Stimulated activated CD4-positive, alpha-beta T cell treated with anti-CD3 and anti-CD28 coated beads, TNF-alpha, amount 100 ng/mL, for 48 hours (primary cell): ENCODE measurements at places on chromosomes 7 and 10.
A peak's percentile ranks its signal among the peaks of the same experiment; 100 is the strongest.

GRCh38 chr7:45098983-45099839 is 10.4 kb upstream of the NACAD start:
- DNase-seq, result no peak

DNA sequence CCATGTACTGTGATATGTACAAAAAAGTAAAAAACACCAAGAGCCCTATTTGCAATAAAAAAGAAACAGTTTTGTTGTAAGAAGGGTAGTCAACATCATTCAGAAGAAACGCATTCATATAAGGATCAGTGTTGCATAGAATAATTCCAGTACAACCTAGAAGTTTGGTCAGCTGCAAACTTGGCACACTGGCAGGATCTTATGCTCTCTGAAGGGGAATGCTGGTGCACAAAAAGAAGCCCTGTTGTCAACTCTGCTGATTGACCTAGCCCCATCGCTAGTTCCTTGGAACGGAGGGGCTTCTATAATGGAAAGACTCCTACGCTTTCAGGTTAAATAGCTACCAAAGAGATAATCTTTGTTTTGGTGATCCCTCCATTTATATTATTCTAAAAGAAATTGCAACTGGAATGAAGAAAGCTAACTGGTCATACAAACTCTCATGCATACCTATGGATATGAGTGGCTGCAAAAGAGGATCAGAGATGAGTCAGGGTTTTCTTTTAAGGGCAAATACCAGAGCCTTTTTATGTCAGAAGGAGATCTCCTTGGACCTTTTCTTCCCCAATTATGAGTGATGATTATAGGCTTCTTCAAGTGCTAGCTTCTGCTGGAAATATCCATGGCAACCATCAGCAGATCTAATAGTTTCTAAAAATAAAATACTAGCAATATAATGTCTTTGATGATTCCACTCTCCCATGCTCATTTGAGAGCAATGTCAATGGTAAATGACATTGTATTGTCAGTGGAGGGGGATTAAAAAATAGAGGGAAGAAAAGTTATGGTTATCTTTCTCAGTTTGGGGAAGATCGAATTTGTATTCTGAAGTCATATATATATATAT is 312.4 kb upstream of the CACNA2D1 start:
- no peak for DNase-seq

GRCh38 chr10:4067531-4067930 is 282.5 kb upstream of the KLF6 start:
- DNase-seq, result peak; percentile 11

DNA sequence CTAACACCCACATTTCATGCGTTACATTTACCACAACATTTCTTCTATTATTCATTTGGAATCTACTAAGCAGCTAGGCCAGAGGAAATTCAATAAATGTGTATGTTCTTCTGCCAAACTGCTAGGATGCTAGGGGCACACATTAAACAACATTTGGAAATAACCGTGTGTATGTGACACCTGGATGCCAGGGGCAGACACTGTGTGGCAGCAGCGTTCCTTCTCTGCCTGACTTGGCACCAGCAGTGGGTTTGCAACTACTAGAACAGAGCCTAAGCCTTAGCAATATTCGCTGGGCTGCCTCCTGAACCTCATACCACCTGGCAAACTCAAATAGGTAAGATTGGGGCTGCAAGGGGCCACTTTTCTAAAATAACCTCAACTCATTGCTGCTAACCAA is 182.1 kb downstream of the CHCHD3 start:
- DNase-seq, result no peak
